ENCODE measurements at places on chromosomes 3 and 15. TPM values are rescaled to one million over a fixed set of nuclear protein-coding genes. Genes with fewer than 3 reads are reported as not detected.

GRCh38 chr3:185843126-185843525 is 18.3 kb upstream of the IGF2BP2 start:
- DNase-seq: no peak

- no peak for DNase-seq
Observed at GRCh38 chr3:19994796-19995195, 17.3 kb downstream of the PP2D1 start.

The SKOR1 gene
- 0.70 TPM for polyA plus RNA-seq

The PRR20G gene
- not detected for polyA plus RNA-seq

The CATSPER2 gene
- polyA plus RNA-seq: 11.9 TPM

All from left kidney (tissue), 8 donors.